H1 (cell line): ENCODE measurements at places on chromosomes 11 and 22. TPM values are rescaled to one million over a fixed set of nuclear protein-coding genes. Genes with fewer than 3 reads are reported as not detected.

The KDM4E gene
- total RNA-seq = not detected in 2 replicates

The PSMA1 gene
- total RNA-seq = 148 and 150 TPM in 2 replicates

The SMCO4 gene
- total RNA-seq = 53.9 and 57.0 TPM in 2 replicates

DNA sequence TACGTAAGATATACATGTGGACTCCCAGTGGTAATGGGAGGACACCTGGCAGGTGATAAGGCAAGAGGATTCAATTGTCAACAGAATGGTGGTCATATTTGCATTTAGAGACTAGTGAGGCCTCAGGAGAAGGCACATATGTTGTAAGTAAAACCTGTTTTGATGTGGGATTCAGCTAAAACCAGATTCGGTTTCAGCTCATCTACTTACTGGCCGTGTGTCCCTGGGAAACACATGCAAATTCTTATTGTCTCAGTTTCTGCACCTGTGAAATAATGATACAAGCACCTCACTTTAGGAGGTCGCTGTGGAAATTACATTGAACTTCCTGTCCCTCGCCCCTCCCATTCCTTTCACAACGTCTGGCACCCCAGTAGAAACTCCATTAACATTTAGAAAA lies 78.9 kb upstream of the FIBIN start:
- DNase-seq = no peak

DNA sequence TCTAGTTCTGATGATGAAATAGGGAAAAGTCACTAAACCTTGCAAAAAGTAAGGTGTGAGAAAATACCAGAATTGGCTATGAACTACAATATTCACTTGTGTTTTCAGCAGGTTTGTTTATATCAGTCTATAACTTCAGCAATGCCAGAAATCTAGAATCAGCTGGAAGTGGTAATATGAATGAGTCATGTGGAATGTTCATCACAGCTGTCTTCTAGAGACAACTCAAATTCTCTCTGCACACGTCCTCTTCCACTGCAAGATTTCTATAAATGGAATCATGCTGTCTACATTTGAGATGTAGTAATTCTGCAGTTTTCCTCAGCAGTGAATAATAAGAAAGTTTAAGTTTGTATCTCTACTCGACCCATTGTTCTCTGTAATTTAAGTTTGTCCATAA lies 89.9 kb downstream of the OR4A15 start:
- DNase-seq = no peak

GRCh38 chr11:5574654-5575053 lies 6.0 kb upstream of the OR52B6 start:
- no peak for DNase-seq
